ENCODE measurements at places on chromosomes 1 and 21. TPM values are rescaled to one million over a fixed set of nuclear protein-coding genes. Genes with fewer than 3 reads are reported as not detected.

DNA sequence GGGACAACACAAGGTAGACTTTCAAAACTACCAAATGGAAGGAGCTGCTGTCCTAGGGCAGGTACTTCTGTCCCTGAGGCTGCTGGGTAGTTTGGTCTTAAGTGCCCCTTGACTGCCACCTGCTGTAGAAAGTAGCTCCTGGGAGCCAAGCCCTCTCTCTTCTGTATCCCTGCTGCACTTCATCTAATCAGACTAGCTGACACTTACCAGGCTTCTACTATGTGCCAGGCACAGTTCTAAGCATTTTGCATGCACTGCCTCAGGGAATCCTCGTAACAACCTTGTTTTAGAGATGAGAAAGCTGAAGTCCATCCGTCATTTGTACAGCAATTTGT, 15.9 kb upstream of the SRSF4 start:
- DNase-seq = no peak

DNA sequence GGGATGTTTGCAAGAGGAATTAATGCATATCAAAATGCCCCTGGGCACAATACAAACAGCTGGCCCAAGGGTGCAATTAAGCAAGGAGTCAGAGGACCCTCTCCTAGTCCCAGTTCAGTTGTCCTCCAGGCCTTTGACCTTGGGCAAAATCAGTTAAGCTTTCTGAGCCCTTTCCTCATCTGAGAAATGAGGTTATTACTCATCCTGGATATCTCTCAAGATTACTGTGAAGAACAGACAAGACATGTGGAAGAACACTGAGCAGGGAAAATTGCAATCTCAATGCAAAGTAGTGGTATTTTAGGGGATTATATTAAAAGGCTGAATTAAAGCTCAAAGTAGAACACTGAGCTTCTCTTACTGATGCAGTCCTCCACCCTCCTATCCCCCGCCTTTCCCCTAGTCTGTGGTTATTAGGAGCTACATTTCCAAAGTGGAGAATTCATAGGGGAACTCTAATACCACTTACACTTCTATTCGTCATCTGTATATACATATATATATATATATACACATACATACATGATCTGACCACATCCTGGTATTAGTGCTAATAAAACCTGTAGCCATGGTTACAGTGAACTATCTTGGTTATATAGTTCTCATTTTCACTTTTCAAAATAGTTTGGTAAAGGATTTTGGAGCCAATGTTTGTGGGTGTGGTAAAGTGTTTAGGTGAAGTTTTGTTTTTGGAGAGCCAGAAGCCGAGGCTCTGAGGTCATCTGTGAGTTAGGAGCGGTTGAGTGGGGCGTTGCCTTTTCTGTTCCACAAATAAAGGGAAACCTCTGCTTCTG, 18.1 kb downstream of the KIAA0040 start:
- no peak for DNase-seq

DNA sequence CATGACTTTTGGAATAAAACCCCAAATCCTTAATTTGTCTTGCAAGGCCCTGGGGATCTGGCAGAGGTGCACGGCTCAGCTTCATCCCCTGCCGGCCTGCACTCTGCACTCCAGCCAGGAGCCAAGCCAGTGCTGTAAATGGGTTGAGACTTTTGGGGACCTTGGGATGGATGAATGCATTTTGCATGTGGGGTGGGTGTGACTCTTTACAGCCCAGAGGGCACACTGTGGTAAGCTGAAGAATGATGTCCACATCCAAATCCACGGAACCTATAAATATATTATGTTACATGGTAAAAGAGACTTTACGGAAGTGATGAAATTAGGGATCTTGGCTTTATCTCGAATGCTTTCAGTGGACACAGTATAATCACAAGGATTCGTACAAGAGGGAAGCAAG, 177.8 kb downstream of the EDEM3 start:
- DNase-seq = no peak

DNA sequence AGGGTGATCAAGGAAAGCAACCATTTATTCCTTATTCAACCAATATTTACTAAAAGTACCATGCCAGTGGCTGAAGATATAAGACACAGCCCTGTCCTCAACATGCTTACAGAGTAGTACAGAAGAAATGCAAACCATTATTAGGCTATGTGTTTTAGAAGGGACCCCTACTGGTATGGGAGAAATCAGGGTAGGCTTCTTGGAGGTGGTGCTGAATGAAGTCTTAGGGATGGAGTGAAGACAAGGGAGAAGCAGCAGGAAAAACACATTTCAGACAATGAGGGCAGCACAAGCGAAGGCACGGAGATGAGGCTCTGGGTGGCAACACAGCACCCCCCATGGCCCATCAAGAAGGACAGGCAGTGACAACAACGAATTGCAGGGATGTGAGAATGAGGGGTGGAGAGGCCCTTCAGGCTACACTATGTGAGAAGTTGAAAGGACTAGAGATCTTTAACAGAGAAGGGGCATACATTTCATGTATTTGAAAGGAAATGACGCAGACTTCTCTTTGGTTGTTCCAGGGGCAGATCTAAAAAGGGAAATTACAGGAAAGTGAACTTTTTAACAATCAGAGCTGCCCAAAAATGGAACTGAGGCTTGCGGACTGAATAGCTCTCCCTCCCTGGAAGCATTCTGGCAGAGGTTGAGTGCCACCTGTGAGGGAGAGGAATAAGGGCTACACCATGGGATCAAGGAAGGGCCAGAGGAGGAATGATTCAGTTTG, 16.8 kb upstream of the CD58 start:
- DNase-seq = no peak

DNA sequence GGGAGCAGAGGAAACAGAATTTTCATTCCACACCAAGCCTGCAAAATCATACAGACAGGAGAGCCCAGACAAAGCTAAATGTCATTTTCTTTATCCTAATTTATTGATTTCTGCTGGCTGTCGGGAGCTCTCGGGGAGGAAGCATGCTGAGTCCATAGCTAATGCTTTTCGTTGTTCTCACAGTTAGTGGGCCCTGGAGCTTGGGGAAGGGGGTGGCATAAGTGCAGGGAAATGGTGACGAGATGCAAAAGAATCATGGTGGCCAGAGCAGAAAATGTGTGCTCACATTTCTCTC, 202.4 kb downstream of the TOMM20 start:
- DNase-seq = no peak

DNA sequence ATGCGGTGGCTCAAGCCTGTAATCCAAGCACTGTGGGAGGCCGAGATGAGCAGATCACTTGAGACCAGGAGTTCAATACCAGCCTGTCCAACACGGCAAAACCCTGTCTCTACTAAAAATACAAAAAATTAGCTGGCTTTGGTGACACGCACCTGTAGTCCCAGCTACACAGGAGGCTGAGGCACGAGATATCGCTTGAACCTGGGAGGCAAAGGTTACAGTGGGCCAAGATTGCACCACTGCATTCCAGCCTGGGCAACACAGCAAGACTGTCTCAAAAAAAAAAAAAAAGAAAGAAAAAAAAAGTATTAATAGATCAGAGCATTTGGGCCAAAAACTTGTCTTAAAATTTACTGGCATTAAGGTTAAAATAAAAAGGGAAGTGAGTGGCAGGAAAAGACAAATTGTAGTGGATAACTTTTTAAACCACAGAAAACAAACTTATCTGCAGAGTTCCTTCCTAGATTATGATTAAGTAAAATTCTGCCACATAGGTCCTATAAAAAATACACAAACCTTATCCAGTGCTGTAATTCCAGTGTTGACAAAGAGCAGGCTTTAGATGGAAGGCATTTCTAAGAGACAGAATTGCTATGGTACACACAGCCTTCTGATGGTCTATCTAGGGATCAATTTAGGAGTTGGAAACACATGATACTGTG, 53.3 kb downstream of the EIF4G3 start:
- DNase-seq = no peak

DNA sequence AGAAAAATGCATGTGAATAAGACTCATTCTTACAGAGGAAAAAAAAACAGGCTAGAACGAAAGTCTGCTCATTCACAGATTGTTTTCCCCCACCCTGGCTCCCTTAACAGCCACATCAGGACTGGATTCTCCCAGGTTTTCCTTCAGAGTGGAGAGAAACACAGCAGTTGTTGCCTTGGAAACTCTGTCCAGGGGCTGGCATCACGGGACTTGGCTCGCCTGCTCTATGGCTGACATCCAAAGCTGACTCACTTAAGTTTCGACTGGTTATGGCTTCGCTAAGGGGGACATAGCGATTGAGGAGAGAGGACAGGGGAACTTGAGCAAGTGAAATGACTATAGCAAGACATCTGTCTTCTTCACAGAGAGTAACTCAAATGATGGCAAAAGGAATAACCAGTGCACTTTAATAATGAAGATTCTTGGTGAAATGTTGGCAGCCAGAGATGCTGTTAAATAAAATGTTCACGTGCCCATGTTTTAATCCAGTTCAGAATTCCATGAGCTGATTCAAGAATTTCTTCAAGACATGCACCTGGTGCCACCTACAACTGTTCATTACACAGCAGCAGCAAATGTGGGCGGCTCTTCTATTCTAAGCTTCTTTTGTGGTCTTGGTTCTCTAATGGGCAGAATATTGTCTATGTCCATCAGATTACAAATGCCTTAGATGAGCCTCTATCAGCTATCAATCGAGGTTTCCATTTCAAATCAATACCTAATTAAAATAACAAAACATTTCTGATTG, 21.8 kb downstream of the MIS18A start:
- DNase-seq = peak; percentile 63

- no peak for DNase-seq
Measured at GRCh38 chr1:193221651-193222050, 35.2 kb upstream of the B3GALT2 start.

DNA sequence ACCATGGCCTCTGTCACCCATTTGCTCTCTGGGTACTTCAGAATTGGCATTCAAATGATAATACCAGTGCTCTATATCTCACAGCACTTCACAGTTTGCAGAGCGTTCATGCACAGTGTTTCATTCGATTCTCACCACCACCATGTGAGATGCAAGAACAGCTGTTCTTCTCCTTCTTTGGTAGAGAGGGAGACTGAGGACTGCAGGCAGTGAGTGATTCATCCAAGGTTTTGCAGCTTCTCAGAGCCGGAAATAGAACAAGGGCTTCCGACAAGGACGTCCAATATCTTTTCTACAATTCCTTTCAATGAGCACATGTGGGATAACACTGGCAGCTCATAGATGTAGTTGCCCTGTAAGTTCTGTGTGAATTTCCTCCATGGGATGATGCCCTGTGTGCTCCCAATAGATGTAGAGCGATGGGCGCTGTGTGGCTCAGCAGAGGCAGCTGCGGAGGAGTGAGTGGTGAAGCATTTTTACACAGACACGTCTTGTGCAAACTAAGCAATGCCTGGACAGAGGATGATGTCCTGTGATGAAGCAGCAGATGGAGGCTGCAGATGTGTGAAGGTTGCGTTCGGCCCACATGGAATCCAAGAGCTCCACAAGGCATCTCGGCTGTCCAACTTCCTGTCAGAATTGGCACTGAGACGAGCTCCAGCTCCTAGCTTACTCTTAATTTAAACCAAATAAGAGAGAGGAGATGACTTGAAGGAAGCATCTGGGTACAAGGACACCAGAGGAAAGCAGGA, 24.9 kb downstream of the MT1HL1 start:
- no peak for DNase-seq

GRCh38 chr1:68188060-68188538, 44.2 kb downstream of the WLS start:
- no peak for DNase-seq

DNA sequence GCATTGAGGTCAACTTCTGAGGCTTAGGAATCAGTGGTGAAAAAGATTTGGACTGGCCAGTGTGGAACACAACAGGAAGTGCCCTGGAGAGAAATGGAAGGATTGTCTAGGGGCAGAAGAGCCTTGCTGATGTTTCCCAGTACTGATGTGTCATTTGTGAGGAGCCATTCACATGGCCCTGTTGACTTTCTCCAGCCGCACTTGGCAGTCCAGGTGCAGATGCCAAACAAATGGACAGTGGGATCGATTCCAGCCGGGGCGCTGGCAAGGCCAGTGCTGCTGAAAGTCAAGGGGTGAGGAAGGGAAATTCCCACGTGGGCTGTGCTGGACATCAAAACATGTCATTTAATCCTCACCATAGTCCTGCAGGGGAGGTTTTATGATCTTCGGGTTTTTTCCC, 4.9 kb upstream of the TRIM63 start:
- DNase-seq = no peak

- peak; percentile 54 for DNase-seq
Measured at GRCh38 chr1:22673486-22674409, 20.7 kb downstream of the C1QB start.

DNA sequence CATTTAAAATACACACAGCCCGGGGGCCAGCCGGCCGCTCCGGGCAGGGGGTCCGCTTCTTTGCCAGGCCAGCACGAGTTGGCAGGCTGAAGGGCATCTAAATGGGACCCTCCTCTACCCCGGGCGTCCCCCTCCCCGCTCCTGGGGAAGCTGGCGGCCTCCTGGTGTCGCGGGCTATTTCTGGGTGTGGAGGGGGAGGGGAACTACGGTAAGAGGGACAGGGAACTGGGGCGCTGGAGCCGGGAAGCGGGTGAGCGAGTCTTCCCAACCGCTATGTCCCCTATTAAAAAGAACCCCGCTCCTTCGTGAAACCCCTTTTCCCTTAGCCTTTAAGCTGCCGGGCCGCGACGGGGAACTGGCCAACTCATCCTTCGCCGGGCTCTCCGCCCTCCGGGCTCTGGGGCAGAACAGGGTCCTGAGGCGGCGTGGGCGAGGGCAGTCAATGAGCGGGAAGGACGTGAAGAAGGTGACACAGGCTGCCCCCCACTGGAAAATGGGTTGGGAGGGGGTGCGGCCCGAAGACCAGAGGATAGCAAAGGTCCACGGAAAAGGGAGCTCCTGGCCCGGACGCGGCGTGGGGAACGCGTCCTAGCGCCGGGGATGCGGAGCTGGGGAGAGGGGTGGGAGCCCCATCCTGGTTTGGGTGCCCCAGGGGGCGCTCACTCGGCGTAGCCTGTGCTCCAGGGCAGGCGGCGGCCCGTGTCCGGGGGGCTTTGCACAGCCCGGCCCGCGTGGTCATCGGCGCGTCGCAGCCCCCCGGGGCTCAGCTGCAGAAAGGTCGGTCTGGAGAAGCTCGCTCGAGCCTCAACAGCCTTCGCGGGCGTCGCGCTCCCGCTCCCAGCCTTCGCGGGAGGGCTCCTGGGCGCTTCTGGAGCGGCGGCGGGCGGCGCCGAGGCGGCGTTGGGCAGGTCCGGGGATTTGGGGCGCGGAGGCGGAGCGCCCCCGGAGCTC, 544 bp downstream of the PPM1J start:
- no peak for DNase-seq

GRCh38 chr21:37916310-37917051, at the start of gene KCNJ6:
TSS of gene KCNJ6 (minus strand) at chr21:37916457. CDS start at chr21:37840682, 75,775 bp downstream.
- peak; percentile 63 for DNase-seq

GRCh38 chr1:197911857-197912696, 5.1 kb upstream of the LHX9 start:
- DNase-seq = no peak

GRCh38 chr1:104018922-104019674, 269.4 kb downstream of the AMY1C start:
- no peak for DNase-seq

GRCh38 chr1:150233359-150234308, 2.3 kb downstream of the ANP32E start:
- no peak for DNase-seq

GRCh38 chr1:154186177-154186576, 5.7 kb downstream of the TPM3 start:
- DNase-seq = no peak

- DNase-seq = no peak
Measured at GRCh38 chr1:208369658-208370057, 125.5 kb upstream of the PLXNA2 start.

- no peak for DNase-seq
Measured at GRCh38 chr1:234851450-234852438, 241.8 kb upstream of the IRF2BP2 start.

RUNX3 gene
- not detected for total RNA-seq

SNX7 gene
- 140 TPM for total RNA-seq

OR2T33 gene
- not detected for total RNA-seq

GSTM1 gene
- 4.1 TPM for total RNA-seq

SKI gene
- 15.5 TPM for total RNA-seq

TDRD10 gene
- total RNA-seq = 0.41 TPM

IL20 gene
- total RNA-seq = not detected

GBP2 gene
- not detected for total RNA-seq

CFAP45 gene
- under 0.01 TPM for total RNA-seq

Measured in frontal cortex (tissue), 4 donors.